Sigmoid colon (tissue), 7 donors: ENCODE measurements at places on chromosomes 3 and 15. TPM values are rescaled to one million over a fixed set of nuclear protein-coding genes. Genes with fewer than 3 reads are reported as not detected.

- DNase-seq = no peak
Measured at GRCh38 chr3:72890166-72890925, 2.5 kb downstream of the GXYLT2 start.

Gene NAALADL2
- 10.8 TPM for total RNA-seq

GRCh38 chr15:31278544-31279220 lies 48.0 kb upstream of the KLF13 start:
- DNase-seq = peak; percentile 60

Gene MYZAP
- total RNA-seq = 55.6 TPM

Gene CLDN11
- 22.2 TPM for total RNA-seq
